Kidney epithelial cell (primary cell): ENCODE measurements at places on chromosomes 1 and 21.

DNA sequence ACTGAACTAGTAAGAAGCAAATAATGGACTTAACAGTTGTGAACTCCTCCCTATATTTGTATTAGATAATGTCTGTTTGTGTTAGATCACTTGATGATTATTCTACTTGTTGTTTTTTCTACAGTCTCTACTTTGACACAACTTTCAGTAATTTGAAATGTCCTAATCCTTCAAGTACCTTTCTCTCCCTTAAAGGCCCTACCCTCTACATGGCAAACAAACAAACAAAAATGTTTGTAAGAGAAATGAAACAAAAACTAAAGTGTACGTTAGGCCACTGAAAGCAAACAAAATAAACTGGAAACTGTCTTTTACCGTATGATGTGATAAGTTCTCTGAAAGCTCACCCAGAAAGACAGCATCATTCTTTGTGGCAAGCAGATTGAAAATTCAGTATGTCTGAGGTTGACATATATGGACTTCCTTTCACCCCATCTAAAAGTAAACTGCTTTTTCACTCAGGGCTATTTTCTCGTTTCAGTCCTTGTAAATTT lies 255.9 kb upstream of the SNX7 start:
- DNase-seq, result no peak

DNA sequence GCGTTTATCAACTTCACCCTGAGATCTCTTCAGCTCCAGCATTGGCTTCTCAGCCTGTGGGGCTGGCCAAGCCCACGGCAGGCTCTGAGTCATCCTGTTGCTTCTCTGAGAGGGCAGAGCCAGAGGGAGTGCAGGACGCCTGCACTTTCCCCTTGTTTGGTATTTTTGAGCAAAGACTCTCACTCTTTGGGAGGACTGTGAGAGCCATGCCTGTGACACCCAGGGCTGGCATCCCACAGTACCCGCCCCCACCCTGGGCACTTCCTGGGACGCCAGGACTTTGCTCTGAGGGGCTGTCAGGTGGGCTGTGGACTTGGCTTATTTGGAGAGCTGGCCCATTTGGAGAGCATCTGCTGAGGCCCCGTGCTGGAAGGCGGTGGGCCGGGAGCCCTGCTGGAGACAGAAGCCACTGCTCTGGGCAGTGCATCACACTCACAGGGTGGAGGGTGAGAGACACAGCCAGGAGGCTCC lies 37.4 kb downstream of the VANGL1 start:
- DNase-seq, result no peak

DNA sequence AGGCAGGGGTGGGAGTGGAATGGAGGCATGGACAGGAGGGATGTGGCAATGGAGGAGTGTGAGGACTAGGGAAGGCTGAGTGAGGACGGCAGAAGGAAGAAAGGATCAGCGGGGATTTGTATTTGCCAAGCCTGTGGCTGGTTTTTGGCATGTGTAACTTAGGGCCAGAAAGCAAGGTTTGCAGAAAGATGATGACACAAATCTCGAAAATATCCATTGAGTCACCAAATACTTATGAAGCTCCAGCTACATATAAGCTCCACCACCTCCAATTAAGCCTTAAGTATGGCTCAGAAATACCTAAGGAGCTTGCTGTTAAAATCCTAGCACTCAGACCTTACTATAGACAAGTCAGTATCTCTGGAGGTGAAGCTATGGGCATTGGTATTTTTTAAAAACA lies 90.1 kb downstream of the OMA1 start:
- DNase-seq, result no peak

GRCh38 chr1:219712506-219712905 lies 99.6 kb upstream of the ZC3H11B start:
- no peak for DNase-seq

- no peak for DNase-seq
Observed at GRCh38 chr1:116345843-116346242, 27.2 kb upstream of the ATP1A1 start.

- no peak for DNase-seq
Observed at GRCh38 chr21:38534591-38534990, 36.3 kb upstream of the ERG start.
